ENCODE measurements at places on chromosomes 13 and 19.

DNA sequence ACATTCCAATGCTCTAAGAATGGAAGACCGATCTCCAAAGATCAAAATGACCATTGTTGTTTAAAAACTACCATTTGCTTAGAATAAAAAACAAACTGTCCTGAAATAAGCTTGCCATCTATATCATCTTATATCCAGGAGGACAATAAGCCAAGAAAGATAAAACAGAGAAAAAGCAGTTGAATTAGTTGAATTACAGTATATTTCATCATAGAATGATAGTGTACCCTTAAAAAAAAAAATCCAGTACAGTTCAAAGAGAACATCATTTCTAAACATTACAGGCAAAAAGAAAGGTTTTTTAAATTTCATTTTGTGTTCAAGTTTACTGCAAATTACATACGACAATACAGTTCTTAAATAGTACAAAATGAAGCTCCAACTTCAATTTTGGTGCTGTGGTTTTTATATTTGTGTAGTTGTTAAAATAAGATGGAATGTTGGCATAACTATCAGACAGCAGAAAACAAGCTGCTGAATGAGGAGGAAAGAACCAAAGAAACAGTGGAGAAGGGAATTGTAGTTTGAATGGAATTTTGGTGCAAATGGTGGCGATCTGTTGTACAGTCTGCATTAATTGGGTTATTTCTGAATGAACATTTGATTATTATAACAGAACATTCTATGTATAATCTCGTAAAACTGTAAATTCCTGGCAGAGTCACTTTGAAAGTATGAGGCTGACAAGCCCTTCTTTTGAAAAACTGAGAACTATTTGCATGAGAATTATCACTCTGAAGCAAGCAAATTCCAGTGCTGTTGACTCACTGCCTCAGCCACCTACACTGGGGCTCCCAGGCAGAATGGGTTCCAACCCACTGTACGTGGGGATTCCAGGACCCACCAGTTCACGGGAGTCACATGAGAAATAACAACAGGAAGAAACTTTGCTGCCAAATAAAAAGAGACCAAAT is 37.7 kb downstream of the LHFPL6 start:
- peak; percentile 70 for DNase-seq

DNA sequence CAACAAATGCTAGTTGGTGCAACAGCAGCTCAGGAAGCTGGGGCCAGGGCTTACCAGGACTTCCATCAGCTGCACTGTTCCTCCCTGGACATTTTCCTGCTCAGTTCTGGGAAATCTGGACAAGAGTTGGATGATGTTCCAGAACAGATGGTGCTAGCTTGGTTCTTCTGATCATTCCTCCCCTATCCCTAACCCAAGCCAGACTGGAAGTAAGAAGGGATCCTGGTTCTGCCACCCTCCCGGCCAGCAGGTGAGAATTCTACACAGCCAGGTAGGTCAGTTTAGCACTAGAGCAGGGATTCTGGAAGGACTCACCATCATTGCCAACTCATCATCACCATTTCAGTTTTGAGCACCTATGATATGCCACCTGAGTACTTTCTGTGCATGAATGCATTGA is 30.2 kb downstream of the CACNA1A start:
- no peak for DNase-seq

DNA sequence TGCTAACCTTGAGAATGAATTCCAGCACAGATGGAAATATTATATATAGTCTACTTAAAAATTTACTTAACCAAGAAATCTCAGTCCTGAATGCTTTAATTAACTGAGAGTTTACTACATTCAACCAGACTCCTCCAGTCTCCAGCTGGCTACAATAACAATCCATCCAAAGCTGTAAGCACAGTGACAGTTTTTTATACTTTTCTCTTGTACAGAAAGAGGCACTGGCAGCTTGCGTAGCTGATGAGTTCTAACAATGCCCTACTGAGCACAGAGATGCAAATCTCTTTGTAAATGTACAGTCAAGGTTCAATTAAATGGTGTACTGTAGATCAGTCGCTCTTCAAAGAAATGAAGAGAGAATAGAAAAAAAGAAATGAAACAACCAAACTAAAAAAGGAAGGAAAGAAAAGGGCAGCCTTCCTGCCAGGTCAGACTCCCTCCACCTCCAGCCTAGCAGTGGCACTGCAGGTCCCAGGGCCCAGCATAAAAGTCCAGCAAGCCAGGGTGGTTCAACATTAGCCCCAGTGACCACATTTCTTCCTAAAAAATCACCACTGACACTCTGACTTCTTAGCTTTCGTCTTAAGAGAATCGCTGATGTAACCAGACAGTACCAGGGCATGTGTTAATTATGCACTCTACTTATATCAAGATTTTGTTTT is 88.4 kb downstream of the SACS start:
- DNase-seq: no peak

- no peak for DNase-seq
Measured at GRCh38 chr13:30569901-30570576, 47.7 kb upstream of the USPL1 start.

DNA sequence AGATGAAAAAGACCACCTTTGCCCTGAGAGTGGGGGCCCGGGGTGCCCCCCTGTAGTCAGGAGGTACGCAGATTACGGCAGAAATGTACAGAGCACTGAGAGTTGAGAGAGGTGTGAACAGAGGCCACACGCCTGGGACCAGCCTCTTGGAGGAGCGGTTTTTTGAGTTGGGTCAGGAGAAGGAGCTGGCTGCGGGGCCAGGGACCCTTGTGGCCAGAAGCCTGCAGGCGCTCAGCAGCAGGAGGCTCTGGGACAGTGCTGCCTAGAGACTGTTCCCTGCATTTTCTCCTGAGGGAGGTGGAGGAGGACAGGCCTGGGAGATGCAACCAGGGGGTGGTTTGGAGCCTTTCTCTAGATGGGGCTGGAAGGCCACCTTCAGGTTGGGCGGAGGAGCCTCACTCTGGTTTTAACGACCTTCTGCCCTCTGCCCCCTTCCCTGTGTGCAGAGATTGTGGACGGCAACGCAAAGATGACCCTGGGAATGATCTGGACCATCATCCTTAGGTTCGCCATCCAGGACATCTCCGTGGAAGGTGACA is 39.7 kb downstream of the CAPN12 start:
- DNase-seq: no peak

DNA sequence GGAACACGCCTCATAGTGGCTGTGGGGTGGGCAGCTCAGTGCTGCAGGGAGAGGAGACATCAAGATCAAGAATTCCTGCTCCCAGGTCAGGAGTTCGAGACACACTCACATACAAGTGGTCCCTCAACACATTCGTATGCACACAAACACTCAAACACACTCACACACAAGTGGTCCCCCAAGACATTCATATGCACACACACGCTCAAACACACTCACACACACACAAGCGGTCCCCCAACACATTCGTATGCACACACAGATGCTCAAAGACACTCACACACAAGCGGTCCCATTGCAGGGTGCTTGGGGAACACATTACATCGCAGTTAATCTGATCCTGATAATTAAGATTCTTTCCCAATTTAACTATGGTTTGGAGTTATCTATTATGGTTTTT is 28.2 kb downstream of the FCGBP start:
- no peak for DNase-seq

DNA sequence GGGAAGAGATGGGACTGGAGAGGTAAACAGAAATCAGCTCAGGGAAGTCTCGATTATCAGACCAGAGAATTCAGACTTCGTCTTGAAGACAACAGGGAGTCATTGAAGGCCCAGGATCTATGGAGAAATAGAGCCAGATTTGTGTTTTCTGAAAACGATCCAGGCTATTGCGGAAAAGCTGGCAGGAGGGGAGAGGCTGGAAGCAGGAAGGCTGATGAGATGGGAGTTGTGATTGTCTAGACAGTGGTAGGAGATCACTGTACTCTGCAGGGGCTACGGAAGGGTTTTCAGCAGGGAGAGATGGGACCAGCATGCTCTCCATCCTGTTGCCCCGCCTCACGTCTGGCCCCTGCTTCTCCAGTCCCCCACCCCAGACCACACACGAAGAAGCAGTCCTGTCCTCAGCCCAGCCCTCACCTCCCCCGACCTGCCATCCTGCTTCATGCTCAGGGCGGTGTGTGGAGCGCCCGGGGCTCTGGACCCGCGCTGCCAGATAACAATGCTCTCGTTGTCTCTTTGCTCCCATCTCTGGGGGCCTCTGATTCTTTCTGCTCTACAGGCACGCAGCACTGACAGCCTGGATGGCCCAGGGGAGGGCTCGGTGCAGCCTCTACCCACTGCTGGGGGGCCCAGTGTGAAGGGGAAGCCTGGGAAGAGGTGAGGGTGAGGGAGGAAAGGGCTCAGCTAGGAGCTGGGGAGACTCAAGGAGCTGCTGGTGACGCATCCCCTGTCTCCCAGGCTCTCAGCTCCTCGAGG is 1.9 kb downstream of the ARHGAP33 start:
- DNase-seq: no peak

GRCh38 chr13:64071352-64071751 is 2655.7 kb upstream of the PCDH20 start:
- DNase-seq: no peak

DNA sequence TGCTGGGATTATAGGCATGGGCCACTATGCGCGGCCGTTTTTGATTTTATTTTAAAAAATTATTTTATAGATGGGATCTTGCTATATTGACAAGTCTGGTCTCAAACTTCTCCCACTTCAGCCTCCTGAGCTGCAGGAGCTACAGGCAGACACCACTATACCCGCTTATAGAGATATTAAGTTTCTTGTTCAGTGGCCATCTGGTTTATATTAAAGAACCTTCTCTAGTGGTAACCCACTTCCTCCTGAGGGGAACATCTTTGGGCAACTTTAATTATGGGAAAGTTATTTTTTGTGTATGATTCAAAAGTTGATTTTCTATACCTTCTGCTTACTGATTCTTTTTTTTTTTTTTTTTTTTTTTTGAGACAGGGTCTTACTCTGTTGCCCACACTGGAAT is 172.7 kb downstream of the KLF5 start:
- DNase-seq: no peak

DNA sequence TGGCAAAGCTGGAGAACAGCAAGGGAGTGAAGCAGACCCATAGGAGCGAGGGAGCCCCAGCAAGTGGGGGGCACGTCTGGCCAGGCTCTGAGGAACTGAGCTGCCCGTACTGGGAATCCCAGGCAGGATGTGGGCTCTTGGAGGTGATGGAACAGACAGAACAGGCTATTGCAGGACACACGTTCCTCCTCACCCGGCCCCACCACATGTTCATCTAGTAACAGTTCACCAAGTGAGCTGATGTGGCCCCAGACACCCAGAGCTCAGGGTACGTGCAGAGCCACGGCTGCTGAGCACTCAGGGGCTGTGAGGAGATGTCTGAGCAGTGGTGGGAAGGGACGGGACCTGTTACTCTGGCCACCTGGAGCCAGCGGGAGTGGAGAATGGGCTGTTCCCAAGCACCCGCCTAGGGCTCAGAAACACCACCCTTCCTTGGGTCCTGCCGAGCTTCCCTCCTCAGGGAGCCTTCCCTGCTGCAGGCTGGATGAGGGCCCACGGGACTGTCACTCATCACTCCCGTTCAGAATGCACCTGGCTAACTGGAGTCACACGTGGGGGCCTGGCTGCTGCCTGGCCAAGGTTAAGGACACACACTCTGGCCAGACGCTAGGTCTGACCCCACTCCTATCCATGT is 18.4 kb downstream of the ELL start:
- no peak for DNase-seq

DNA sequence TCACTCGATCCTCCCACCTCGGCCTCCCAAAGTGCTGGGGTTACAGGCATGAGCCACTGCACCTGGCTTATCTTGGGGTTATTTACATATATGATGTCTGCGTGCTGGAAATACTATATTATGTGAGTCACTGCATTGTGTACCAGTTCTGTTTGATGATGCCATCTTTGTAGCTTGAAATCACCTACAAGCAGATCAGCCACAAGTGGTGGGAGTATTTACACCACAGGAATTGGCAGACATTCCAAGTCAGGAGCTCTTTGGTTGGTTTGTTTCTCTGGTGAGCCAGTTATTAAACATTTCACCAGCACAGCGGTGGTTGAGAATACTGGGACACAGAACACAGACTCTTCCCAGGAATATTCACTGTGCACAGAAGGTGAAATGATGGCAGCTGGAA is 4.5 kb upstream of the TIMM44 start:
- DNase-seq: no peak

DNA sequence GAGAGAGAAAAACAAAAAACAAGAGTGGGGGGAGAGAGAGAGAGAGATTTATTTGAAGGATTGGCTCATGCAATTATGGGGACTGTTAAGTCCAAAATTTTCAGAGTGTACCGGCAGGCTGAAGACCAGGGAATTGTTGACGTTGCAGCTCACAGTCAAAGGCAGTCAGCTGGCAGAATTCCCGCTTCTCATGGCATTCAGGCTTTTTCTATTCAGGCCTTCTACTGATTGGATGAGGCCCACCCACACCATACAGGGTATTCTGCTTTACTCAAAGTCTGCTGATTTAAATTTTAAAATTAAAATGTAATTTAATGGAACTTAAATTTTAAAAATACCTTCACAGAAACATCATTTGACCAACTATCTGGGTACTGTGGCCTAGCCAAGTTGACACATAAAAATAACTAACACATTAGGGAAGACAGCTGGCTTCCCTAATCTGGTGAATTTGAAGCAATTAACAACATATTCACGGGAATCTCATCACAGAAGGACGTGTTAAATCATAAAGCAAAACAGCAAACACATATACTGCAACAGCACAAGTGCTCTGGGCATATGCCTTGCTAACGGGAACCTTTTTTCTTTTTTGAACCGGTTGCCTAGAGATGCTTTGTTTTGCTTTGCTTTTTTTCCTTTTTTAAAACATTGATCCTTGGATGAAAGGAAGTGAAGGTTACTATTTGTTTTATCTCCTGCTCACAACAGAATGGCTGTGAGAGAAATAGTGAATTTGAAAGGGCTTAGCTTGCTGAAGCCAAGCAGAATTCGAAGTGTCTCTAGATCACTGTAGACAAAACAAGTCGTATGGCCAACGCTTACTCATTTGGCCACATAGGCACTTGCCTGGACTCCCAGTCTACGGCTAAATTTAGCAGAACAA is 505.1 kb downstream of the IRS2 start:
- no peak for DNase-seq

GRCh38 chr19:55661826-55662225 is 7.0 kb downstream of the U2AF2 start:
- no peak for DNase-seq

DNA sequence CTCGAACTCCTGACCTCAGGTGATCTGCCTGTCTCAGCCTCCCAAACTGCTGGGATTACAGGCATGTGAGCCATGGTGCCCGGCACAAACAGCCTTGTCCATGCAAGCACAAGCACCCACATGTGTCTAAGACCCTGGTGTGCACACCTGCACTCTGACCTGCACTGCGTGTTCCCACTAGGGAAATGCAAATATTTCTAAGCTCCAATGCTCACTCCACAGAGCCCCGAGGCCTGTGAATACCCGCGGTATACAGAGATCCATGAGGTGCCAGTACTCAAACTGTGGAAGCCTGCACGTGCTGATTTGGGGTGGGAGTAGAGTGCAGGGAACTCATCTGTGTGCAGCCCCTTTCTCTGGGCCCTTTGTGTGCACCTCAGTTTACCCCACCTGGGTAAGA is 14.7 kb downstream of the GADD45B start:
- DNase-seq: no peak
